ENCODE measurements at places on chromosomes 16 and 17.

DNA sequence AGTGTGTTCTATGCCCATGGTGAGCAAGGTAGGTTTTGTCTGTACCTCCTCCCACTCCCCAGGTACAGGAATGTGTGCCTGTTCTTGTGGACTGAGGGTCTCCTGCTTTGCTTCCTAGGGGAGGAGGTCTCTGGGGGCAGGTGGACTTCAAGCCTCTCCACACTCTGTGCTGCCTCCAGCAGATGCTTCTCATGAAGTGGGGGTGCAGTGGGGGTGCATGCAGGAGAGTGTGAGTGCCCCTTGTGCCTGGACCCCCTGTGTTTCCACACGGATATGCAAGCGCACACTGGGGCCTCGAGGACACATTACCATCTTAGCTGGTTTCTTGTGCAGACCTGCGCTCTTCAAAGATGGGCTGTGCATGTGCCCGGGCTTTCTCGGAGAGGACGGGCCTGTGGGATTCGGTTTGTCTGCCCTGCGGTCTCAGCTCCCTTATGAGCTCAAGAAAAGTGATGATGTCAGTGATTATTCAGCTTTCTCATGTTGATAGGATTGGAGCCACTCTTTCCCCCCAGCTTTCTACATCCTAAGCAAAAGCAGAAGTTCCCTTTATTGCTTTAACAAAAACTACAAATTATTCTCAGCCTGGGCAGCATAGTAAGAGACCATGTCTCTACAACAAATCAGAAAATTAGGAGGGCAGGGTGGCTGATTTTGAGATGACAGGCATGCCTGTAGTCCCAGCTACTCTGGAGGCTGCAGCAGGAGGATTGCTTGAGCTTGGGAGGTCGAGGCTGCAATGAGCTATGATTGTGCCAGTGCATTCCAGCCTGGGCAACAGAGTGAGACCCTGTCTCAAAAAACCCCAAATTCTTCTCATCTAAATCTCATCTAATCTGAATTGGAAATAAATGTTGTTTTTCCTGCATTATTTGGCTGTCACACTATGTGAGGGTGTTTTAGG, 86.8 kb downstream of the RPTOR start:
- no peak for DNase-seq

DNA sequence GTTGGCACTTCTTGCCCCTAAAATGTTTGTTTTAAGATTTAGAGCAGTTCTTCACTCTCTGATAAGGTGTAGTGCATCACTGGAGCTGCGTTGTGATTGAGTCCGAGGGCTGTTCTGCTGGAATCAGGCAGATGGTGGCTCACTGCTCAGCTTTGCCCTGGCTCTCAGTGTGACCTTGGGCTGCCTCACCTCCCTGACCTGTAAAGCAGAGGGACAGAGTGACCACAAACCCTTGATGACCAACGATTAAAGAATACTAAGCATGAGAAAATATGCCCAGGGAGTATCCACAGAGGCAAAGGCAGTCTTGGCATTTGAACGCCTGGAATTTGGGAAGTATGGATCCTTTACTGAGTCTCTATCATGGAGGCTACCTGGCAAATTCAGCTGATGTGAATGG, 18.1 kb downstream of the CMIP start:
- no peak for DNase-seq

DNA sequence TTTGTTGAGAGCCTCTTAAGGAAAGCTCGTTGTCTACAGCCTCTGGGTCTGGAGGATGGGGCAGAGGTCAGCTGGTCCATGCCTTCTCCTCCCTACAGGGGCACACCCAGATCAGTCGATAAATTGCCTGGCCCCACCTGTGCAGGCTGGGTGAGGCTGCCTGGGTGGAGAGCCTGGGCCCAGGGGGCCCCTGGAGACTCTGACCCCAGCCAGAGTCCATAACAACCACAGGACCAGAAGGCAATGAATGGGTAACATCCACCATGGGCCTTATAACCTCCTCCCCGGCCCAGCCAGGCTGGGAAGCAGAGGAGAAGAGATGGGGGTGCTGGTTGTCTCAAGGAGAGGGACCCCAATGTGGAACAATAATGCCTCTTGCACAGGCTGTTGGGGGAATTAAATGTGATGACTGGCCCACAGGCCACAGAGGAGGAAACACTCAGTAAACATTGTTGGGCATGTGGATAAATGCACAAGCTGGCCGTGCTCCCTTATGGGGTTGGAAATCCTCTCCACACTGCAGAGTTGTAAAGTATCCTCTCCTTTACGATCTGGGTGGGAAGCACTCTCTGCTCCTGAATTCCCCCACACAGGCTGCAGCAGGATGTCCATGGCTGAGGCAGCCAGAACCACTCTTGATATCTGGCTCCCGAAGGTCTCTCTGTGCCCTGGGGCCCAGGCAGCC, 56.7 kb upstream of the TOB1 start:
- no peak for DNase-seq

- DNase-seq: no peak
Measured at GRCh38 chr16:30121741-30122571, 1.1 kb downstream of the MAPK3 start.

DNA sequence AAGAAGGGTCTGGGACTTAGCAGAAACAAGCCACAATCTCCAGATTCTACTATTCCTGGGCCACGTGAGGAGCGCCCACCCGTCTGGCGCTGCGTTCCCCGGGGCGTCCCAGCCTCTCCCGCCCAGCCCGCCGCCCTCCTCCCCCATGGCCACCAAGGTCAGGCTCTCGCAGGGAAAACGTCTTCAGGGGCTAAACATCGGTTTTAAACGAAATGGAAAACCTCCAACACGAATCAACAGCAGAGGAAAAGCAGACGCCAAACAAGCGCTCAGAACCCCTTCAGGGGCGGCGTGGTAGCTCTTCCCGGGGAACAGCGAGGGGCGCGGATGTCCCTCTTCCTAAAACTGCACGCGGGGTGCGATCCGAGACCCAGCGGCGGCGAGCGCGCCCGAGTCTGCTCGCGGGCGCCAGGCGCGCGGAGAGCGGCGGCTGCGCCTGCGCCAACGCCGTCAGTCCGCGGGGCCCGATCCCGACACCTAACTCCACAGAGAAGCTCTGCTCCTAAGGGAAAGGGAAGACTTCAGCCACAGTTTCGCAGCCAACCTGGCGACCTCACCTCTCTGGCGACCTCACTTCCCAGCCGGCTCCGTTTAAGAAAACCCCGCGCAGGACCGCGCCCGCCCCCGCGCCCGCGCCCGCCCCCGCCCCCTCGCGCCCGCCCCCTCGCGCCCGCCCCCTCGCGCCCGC, 505 bp upstream of the COG1 start:
- peak; percentile 70 for DNase-seq

GRCh38 chr16:67539271-67539670, 10.6 kb downstream of the RIPOR1 start:
- no peak for DNase-seq

DNA sequence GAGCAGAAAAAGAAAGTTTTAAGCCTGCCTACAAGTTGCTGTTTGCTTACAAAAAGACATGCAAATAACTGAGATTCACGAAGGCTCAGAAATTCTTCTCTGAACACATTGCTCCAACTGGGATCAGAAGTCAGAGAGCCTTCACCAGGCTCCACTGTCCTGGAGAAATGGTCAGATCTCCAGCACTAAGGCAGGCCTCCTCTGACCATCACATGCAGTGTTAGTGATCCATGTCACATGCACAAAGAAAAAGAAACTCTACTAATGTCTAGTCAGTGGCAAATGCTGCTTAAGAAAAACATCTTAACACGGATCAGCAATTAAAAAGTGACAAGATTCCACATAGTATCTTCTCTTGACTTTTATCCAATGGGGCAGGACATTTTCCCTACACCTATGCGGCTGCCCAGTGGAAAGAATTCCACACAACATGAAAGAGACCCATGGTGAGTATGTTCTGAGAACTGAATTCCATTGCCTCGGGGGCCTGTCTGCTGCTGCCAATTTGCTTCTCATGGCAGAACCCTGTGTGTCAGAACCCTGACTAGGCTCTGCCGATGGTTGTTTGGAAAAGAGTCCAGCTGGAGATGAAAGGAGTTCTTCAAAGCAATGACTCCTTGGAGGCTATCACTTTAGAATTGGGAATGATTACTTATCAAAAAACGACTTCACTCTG, 96.6 kb downstream of the HIC1 start:
- no peak for DNase-seq

DNA sequence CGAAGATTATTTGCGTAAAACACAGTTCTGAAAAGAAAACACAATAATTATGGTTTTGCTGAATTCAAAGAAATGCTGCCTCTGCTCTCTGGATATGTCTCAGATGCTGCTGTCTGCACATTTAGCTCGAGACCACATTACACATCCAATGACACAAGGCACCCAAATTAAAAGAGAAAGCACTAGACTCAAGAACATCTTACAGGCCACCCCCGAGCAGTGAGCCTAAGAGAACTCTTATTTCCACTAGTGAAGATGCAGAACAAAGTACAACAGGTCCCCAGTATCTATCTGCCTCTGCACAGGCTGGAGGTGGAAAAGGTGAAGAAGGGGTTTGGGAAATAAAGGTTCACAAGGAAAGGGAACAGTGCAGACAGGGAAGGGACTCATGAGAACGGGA, 33.5 kb downstream of the GRB2 start:
- no peak for DNase-seq

DNA sequence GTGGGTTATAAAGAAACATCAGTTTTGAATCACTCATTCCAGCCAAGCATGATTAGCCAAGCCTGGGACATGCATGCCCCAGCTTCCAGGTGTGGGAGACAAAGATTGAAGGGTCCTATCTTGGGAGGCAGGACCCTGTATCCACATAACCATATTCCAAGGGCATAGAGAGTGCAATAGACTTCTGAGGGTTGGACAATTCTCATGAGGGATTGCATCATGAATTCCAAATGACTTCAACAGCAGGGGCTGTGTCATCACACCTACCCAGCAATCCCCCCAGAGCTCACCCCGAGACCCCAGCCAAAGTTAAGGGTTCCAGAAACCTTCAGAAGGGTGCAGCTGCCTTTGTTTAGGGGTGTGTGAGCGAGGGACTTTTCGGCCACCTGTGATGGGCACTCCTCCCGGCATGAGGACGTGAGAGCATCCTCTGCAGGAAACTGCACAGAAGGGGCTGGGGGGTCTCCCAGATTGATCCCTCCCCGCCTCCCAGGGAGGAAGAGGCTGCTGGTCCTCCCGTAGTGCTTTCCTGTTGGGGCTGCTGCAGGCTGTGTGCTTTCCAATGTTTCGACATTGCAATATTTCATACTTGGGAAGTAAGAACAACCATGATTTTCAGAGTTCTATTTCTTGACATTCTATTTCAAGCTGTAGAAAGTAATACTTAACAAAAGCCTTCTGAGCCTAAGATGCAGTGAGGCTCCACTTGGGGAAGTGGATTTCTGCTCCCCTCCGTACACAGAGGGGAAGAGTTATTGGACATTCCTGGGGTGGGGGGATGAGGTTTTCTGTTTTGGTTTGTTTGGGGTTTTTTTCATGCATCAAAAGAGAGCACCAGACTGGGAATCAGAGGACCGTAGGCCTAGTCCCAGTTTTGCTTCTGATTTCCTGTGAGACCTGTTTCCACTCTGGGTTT, 13.3 kb upstream of the PITPNM3 start:
- no peak for DNase-seq

GRCh38 chr17:42562388-42563142, 617 bp downstream of the COASY start:
- DNase-seq: no peak

DNA sequence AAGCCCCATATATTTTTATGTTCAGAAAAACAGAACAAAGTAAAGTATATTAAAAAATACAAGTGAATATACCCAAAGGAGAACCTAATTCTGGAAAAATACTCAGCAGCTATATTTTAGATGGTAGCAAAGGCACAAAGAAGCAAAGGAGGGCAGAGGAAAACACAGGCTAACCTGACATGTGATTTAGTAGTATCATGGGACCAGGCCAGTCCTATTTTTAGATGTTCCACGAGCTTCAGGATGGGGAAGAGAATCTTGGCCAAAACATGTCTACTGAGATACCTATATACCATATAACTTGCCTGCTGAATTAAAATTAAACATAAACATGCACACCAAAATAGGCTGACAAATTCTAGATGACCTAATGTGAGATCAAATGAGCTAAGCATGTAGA, 32.9 kb downstream of the SMYD4 start:
- DNase-seq: no peak

GRCh38 chr16:53282975-53283946, 151.0 kb upstream of the RBL2 start:
- DNase-seq: no peak

GRCh38 chr17:47848198-47848513, 2.8 kb downstream of the SP6 start:
- DNase-seq: no peak

GRCh38 chr16:88924834-88925539, 52.0 kb downstream of the CBFA2T3 start:
- peak; percentile 54 for DNase-seq

DNA sequence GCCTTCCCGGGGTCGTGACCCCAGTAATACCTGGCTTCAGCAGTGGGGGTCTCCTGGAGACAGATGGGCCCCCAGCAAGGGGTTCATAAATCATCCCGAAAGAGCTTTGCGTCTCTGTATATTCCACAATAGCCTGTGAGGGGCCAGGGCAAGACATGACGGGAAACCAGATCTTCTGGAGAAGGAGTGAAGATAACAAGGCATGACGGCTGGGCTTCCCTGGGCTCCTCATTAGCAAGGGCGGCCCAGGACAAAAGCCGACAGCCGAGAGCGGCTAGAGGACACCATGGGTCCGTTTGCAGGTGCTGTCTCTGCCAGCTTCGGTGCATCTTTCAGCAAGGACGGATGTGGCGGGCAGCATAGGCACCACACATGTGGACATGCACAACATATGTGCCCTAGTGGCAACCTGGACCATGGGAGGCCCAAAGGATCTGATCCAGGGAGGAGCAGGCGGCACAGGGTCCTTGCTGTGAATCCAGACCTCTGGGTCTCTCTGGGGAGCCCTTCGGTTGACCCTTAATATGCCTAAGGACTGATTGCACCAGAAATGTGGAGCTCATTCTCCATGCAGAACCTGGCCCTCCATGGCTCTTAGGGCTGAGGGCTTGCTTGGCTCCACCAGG, 136.9 kb upstream of the FOXF1 start:
- no peak for DNase-seq

GRCh38 chr17:29731589-29731929, 108.8 kb upstream of the CORO6 start:
- no peak for DNase-seq

DNA sequence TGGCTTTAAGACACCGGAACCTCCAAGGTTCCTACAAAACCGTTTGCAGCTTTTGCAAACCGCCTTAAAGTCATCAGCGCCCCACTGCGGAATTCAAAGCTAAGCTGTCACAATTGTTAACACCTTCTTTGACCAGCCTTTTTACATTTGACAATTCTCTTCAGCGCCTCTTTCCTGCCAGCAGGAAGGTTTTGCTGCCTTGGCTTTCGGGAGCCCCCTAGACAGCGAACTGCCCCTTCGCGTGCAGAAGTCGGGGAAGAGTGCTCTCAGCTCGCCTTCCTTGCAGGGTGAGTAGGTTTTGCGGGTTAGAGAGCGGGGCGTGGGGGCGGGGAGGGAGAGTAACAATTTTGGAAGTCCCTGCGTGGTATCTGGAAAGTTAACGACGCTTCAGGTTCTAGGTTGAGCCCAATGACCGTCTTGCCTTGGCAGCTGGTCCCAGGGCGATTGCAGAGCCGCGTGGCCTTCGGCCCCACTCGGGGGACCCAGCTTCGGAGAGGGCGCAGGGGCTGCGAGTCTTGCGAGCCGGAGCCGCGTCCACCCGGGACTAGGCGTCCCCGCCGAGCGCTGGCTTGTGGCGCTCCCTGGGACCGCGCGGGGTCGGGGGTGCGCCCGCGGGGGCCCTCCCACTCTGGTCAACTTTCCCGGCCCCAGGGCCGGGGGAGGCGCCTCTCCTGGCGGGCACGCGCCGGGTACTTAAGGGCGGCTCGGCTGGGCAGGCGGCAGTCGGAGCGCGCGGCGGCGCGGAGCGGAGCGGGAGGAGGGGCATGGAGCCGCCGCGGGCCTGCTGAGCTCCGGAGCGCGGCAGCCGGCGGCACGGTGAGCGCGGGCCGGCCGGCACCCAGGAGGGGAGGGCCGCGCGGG, at the start of gene HAS3:
TSS of gene HAS3 (plus strand) at position 153 of the 861 bp plus-strand sequence. CDS start 3,743 bp downstream, outside the sequence.
- peak; percentile 48 for DNase-seq

Data from activated naive CD8-positive, alpha-beta T cell treated with anti-CD3 and anti-CD28 coated beads, Interleukin-2, amount 50 U/mL, for 24 hours (primary cell).